ENCODE measurements at places on chromosomes 13 and 19.

- DNase-seq: no peak
Measured at GRCh38 chr13:67292886-67293285, 62.8 kb upstream of the PCDH9 start.

GRCh38 chr19:7744871-7745650 is 2.3 kb downstream of the CD209 start:
- DNase-seq: no peak

DNA sequence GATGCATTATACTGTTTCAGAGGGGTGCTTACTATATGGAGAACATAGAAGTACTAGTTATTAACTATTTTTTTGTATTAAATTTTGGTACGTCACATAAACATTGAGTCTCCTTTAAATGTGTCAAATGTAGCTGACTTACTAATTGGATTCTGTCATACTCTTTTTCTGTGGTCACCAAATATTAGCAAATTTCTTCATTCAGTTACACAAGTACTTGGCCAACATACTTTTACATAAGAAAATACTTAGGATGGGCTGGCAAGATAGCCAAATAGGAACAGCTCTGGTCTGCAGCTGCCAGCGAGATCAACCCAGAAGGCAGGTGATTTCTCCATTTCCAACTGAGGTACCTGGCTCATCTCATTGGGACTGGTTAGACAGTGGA is 19.2 kb downstream of the LPAR6 start:
- no peak for DNase-seq

DNA sequence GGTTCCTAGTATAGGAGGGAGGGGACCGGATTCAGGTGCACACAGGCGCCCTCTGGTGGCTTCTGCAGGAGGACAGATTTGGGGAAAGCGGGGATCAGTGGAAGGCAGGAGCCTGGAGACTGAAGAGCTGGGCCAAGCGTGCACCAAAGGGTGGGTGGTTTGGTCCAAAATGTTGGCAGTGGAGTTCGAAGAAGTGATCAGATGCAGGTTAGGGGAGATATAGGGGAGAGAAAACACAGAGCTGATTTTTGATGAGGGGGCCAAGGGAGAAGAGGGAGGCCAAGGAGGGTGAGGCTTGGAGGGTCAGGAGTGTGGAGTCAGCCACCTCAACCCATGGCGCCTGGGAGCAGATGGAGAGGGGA is 6.8 kb upstream of the CARM1 start:
- DNase-seq: peak; percentile 85

DNA sequence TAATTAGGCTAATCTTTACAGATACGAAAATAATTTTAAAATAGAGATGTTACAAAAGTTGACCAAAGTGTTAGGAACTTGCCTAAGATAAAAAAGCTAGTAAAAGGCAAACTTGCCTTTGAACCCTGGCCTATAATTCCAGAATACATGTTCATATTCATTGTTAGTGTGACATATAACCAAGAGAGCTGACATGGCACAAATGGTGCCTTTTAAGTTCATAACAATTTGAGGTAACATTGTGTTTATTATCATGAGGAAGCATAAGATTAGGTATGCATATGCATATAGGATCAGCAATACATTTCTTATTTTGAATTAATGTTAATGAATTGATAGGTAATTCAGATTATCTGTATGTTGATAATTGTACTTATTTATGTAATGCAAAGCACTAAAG is 1537.9 kb upstream of the PRR20A start:
- no peak for DNase-seq

DNA sequence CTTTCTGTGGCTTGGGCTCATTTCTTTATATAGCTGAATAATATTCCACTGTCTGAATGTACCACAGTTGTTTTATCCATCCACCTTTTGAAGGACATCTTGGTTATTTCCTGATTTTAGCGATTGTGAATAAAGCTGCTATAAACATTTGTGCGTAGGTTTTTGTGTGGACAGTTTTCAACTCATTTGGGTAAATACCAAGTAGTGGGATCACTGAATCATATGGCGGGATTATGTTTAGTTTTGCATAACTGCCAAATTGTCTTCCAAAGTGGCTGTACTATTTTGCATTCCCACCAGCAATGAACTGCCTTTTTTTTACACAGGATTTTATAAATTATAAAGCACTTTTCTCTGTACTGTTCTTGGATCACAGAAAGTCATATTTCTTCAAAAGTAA is 13.7 kb upstream of the LRCH1 start:
- no peak for DNase-seq

DNA sequence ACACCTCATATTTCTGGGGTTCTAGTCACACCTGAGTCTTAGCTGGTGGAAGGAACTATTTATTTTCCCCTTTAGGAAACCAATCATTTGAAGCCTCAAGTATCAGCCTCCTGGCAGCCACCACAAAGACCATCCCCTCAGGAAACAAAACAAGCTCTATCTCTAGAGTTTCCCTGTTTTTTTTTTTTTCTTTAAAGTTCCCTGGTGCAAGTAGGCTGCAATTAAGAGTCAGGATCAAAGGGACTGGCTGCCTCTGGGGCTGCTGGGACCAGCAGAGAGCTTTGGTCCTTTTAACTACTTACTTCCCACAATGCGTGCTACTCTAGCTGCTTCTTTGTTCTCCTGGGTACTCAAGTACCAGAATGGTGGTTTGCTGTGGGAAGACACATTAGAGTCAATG is 11.4 kb downstream of the MBNL2 start:
- no peak for DNase-seq

GRCh38 chr19:21474671-21475181 is 30.7 kb upstream of the ZNF429 start:
- DNase-seq: peak; percentile 85

DNA sequence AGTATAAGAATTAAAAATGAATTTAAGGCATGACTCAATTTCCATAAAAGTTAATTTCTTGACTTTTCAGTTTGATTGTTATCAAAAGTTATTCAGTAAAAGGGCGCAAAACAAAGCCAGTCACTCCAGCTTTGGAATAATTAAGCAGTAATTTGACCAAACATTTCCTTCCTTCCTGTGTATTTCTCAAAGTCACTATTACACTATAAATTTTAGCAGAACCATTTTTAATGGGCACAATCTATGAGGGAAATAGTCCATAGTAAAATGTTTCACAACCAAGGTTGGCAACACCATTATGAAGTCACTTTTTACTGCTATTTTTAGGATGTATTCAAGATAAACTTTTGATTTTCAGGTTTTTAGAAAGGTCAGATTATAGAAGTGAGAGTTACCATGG is 91.0 kb downstream of the DACH1 start:
- no peak for DNase-seq

DNA sequence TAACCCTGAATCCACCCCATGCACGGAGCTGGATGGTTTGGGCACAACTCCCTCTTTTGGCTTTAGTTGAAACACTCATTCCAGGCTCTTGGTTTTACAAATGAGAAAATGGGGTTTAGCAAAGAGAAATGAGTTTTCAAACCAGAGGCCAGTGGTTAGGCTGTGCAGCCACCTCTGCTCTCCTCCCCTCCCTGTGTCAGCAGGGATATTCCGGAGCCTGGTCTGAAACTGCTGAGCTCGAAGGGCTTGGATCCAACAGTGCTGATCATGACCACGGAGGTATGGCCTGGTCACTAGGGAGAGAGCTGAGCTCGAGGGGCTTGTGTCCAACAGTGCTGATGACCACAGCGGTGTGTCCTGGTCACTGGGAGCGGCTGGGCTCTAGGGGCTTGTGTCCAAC is 41.5 kb downstream of the ZNF787 start:
- no peak for DNase-seq

- no peak for DNase-seq
Measured at GRCh38 chr19:49631014-49631588, 8.8 kb downstream of the RRAS start.

GRCh38 chr13:42766016-42766415 is 15.4 kb upstream of the FAM216B start:
- DNase-seq: no peak

DNA sequence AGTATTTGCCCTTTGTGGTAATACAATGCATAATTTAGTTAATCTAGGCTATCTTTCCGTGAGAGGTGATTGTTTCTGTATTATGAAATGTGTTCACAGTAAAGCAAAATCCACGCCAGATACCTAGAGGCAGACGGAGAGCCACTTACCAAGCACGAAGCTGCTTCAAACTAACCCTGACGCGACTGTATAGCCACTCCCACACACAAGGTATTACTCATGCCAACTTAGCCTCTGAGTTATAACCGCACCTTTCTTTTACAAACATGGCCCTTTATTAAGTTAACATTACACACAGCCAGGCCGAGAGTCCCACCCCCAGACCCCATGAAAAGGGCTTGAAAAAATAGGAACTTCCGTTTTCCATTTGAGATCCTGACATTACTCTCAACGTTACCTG is 185.7 kb downstream of the ABCC4 start:
- peak; percentile 20 for DNase-seq

DNA sequence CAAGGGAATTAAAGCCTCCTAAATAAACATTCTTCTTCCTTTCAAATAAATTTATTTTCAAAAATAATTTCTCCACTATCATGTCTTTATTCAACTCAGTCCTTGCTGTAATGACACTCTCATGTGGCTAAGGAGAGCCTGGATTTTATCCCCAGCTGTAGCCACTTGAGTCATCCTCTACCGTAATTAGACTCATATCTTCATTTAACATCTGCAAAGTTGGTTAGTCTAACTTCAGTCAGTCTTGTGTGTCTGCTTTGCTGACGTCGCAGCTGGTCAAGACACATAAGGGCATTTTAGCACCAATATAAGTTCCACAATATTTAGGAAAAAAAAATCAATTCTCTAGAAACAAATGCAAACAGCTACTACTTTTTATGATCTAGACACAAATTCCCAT is 776.4 kb upstream of the ATXN8OS start:
- DNase-seq: no peak

- no peak for DNase-seq
Measured at GRCh38 chr13:95122063-95122462, 179.2 kb downstream of the ABCC4 start.

DNA sequence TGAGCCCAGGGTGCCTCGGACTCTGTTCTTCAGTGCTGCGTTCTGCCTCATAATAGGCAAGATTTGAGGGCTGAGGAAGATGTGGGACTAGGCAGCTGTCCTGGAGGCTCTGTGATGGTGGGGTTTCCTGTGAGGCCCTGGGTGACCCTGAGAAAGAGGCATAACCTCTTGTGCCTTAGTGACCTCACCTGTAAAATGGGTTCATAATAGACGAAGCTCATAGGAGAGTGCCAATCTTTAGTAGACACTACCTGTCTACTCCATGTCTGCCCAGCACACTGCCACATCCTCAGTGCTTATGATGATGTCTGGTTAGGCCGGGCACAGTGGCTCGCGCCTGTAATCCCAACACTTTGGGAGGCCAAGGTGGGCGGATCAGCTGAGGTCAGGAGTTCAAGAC is 23.4 kb downstream of the RRAS start:
- no peak for DNase-seq

DNA sequence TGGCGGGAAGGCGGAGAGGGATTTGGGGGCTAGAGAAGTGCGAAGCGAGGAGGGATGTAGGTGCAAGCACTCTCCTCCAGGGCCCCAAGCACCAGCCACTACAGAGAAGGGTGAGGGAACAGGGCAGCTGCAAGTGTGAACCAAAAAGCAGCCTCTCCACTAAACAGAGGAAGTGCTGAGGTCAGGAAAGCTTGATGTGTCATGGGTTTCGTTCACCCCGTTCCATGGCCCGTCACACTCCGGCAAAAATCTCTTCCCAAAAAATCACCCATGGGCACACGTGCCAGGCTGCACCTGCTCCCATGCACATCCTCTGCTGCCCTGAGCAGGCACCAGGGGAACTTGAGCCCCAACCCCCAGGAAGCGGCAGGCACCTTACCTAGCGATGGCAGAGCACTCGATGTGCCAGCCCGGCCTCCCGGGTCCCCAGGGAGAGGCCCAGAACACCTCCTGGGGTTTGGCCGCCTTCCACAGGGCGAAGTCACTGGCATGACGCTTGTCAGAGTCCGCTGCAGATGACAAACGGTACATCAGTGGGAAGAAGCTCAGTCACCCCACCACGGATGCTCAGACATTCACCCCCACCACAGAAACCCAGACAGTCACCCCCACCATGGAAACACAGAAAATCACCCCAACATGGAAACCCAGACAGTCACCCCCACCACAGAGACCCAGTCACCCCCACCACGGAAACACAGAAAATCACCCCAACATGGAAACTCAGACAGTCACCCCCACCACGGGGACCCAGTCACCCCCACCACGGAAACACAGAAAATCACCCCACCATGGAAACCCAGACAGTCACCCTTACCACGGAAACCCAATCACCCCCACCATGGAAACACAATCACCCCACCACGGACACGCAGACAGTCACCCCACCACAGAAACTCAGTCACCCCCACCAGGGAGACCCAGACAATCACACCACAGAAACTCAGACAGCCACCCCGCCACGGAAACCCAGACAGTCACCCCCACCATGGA is 29.0 kb downstream of the CARS2 start:
- DNase-seq: peak; percentile 13
